ENCODE measurements at places on chromosomes 13 and 19. TPM values are rescaled to one million over a fixed set of nuclear protein-coding genes. Genes with fewer than 3 reads are reported as not detected.
A peak's percentile ranks its signal among the peaks of the same experiment; 100 is the strongest.

The HNRNPM gene
- polyA plus RNA-seq, result 245 TPM

DNA sequence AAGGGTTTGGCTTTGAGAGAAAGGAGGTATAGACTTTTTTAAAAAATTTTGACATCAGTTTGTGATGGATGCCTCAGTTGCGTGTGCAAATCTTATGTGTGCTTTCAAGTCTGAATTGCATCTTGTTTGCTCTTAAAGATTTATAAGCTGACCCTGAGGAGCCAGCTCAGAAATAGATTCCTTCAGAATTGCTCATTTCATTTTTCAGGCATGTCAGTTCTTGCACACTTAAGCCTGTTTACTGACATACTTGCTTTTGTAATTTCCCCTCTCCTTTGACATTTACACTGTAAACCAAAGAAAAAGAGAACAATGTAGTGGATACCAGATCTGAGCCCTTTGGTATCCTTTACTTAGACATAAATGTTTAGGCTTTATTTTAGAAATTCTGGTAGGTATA is 87.6 kb downstream of the RNF17 start:
- no peak for DNase-seq

DNA sequence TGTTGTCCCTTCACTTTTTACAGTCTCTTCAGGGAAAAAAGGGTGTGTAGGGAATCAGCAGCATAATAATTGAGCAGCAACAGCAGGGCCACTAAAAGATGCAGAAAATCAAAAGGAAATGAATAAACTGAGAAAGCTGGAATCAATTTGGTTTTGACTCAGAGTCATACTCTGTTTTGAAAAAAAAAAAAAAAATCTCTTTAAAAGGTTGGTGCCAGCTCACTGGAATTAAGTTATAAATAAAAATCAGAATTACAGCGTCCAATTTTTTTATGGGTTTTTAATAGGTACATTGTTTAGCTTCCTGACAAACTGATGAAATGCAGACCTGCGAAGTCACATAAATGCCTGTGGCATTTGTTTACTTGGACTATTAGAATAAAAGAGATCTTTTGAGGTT is 231.9 kb downstream of the COG6 start:
- no peak for DNase-seq

DNA sequence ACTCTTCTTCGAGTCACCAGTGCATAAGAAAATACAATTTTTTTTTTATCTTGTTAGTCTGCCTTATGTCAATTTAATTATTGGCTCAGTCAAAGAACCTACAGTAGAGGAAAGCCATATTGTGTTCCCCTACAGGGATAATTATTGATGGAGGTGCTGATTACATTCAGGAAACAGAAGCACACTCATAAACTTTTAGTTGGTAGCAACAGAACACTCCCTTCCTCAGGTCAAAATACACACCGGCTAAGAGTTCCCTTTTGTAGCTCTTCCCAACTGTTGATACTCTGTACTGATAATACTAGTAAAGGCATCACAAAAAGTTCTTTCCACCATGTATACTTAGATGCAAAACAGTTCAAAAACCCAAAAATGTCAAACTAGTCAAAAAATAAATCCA is 18.4 kb downstream of the FOXO1 start:
- no peak for DNase-seq

DNA sequence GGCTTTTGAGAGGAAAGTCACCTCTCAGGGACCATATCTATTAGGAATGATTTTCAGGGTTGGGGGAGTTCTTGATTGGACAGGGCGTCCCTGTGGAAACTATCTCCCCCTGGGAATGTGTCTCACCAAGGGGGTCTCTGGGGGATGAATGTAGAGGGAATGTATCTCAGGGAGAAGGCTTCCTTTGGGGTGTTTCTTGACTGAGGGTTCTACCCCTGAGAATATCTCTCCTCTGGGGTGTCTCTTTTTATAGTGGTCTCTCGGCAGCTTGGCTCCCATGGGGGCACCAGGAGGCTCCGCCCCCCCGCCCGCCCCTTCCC is 1.0 kb downstream of the RTBDN start:
- no peak for DNase-seq

DNA sequence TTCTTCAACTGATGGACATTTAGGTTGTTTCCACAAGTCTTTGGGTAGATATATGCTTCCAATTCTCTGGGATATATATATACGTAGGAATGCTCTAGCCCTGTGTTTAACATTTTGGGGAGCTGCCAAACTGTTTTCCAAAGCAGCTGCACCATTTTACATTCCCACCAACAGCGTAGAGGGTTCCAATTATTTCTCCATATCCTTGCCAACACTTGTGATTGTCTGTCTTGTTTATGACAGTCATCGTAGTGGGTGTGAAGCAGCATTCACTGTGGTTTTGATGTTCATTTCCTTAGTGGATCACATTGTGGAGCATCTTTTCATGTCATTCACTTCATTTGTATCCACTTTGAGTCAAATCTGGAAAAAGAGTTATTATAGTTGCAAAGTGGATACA is 4.7 kb upstream of the CBLC start:
- DNase-seq, result no peak

GRCh38 chr19:18846862-18847548 is 15.2 kb downstream of the UPF1 start:
- DNase-seq, result peak; percentile 62

DNA sequence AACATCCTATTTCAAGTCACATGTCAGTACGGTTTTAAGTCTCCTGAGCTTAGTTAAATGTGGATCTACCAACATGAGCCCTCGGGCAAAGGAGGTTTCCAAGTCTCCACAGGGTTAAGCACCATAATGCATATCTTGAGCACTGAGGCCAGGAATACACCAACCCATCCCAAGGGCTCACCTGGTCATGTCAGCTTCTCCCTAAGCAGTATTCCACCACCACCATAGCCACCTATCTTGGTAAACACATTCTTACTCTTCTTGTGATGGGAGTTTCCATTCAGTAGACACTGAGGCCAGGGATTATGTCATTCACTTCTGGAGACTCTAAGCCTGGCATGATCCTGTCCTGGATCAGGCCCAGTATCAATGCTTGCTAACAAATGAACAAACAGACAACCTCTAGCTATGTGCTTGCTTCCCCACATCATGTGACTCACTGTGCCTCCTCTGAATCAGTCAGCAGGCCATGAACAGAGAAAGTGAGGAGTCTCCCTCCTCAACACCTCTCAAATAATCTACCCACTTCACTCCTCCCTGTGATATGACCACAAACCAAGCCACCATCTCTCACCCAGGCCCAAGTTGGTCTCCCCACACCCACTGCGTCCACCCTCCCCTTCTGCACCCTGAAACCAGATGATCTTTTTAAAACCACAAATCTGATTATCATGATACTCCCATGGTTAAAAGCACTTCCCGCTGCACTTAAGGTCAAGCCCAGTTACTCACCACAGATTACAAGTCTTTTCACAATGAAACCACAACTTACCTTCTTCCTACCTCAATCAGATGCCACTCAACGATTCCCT is 5.8 kb downstream of the PEG3 start:
- DNase-seq, result no peak

GRCh38 chr19:2495130-2495641 is 19.3 kb downstream of the GADD45B start:
- DNase-seq, result no peak

GRCh38 chr19:6226444-6227155 is 53.2 kb downstream of the MLLT1 start:
- no peak for DNase-seq

Measured in CD4-positive, alpha-beta memory T cell (primary cell).